Dermis blood vessel endothelial cell (primary cell): ENCODE measurements at places on chromosomes 11 and 22.
A peak's percentile ranks its signal among the peaks of the same experiment; 100 is the strongest.

DNA sequence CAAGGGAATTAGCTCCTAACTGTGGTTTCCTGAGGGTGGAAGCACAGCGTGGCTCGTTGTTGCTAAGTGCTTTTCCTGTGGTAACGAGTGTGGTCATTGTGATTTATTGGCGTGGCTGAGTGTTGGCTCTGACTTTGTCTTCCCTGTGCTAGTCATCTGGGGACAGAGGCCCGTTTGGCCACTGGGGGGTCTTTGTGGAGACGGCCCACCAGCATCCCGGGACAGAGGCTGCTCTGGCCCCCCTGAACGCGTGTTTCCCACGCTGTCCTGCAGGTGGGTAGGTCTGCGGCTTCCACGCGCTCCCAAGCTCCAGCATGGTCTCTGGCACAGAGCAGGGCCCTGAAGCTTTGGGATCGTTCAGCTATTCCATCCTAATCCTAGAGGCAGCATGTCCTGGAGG is 1040.0 kb downstream of the TBC1D22A start:
- no peak for DNase-seq

- DNase-seq = peak; percentile 75
Observed at GRCh38 chr22:40499209-40499623, 128.8 kb downstream of the SGSM3 start.

- DNase-seq = no peak
Observed at GRCh38 chr11:12404436-12404835, 27.1 kb downstream of the PARVA start.

DNA sequence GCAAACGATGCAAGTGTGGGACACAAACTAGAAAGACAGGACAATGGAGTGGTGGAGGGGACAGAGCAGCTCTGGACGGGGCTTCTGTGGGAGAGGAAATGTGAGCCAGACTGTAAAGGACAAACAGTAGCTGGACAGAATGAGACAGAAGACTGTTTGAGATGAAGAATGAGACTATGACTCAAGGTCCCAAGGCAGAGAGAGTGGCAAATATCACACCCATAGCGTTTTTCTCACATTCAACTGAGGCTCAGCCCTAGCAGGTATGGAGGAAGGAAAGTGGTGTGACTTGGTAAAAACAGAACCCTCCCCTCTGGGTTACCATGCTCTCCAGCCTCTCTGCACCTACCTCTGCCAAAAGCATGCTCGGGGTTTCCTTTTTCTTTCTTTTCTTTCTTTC is 96.5 kb downstream of the RPL27A start:
- no peak for DNase-seq

DNA sequence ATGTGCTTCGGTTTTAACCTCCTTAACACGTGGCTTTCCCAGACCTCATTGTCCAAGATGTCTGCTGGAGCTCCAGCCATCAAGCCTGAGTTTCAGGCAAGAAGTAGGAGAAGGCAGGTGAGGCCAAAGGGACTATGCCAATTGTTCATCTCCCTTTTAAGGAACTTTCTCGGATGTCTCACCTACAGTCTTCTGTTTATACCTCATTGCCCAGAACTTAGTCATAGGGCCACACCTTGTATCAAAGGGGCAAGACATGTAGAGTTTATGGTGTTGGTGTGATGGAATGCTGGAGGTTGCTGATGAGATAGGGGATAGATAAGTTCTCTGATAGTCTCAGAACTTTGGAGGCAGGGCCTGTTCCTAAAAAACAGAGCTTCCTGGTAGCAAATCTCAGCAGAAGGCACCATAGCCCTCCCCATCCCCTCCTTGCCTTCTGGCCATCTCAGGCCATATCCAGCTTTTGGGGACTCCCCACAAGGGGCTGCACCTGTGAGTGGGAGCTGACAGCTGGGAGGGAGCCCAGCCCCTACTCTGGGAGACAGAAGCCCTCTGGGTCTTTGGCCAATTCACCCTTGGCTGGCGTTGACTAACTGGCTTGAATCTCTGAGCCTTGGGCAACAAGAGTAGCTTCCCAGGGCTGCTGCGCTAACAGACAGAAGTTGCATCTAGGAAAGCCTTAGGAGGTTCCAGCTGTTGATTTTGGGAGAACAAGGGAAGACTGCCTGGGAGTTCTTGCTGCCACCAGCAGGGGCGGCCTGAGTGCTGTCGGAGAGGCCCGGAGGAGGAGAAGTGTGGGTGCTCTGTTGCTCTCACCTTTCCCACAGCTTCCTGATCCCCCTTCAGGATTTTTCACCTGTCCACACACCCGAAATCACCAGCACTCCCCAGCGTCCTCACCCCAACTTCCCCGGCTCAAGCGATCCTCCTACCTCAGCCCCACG is 149.8 kb upstream of the THY1 start:
- DNase-seq = no peak

DNA sequence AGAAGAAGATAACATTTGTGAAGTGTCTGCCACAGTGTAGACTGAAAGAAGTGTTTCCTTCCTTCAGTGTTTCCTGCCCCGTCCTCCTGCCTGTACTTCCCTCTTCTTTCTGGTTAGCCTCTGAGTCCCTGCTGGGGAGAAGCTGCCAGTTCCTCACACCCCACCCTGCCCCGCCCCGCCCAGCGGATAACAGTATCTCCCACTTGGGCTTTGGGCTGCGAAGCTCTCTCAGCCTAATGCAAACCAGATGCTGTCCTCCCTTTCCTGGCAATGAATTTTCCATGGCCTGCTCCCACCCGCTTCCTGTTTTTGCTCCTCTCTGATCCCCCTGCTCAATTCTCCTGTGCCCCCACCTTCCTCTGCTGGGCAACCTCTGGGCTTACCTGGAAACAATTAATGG is 5.2 kb upstream of the RAB3IL1 start:
- no peak for DNase-seq

GRCh38 chr11:45322891-45323600 is 36.9 kb upstream of the SYT13 start:
- no peak for DNase-seq
